ENCODE measurements at places on chromosomes 11 and 22. TPM values are rescaled to one million over a fixed set of nuclear protein-coding genes. Genes with fewer than 3 reads are reported as not detected.

CDC42EP2 gene
- total RNA-seq: 23.0 TPM

OR52B4 gene
- total RNA-seq: not detected

LMO1 gene
- total RNA-seq: 0.46 TPM

FXYD2 gene
- not detected for total RNA-seq

IGLL1 gene
- total RNA-seq: not detected

ATG2A gene
- total RNA-seq: 21.4 TPM

UBE2L3 gene
- total RNA-seq: 62.8 TPM

RAB39A gene
- total RNA-seq: 0.67 TPM

TUB gene
- total RNA-seq: 5.7 TPM

POU2AF2 gene
- not detected for total RNA-seq

TPBGL gene
- total RNA-seq: 0.20 TPM

PRR33 gene
- total RNA-seq: not detected

FAM180B gene
- total RNA-seq: not detected

- no peaks in the 10 kb centered on the region for H3K36me3 ChIP-seq
- no peaks in the 10 kb centered on the region for H3K4me1 ChIP-seq
- H3K27ac ChIP-seq: no peak overlapping the region
- peaks cover 10% of the 10 kb centered on the region for H3K27me3 ChIP-seq
Observed at GRCh38 chr11:83723999-83724398, 437.8 kb upstream of the CCDC90B start.

DNA sequence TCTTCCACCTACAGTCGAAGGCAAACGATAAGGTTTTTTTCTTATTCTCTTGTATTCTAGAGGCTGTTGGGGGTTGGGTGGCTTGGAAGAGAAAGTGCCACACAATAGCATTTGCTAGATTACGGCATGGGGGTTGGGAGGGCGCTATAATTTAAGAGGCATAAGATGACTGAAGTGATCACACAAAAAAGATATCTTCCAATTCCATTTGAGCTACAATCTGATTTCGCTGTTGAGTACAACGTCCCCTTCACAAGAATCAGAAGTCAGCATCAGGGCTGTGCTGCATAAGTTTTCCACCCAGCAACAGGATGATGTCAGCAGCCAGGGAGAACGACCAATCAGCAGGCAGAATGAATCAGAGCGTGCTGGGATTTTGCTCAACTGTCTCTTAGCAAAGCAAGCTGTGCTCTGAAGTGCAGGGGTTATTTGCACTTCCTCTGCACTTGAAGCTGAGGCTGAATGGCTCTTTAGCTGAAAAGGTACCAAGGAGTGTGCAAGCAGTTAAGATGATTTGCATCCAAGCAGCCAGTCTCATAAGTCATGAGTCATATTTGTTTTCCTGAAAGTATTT is 23.2 kb upstream of the SESN3 start:
- H3K27me3 ChIP-seq: peaks cover 6% of the 10 kb centered on the region
- no peaks in the 10 kb centered on the region for H3K36me3 ChIP-seq
- peak overlapping the region; percentile 57 for H3K4me3 ChIP-seq
- DNase-seq: peak; percentile 88

GRCh38 chr11:113849713-113850112 is 25.7 kb downstream of the USP28 start:
- no peaks in the 10 kb centered on the region for H3K27me3 ChIP-seq
- no peaks in the 10 kb centered on the region for H3K4me1 ChIP-seq
- no peaks in the 10 kb centered on the region for H3K36me3 ChIP-seq
- DNase-seq: no peak

- H3K27me3 ChIP-seq: no peaks in the 10 kb centered on the region
- H3K36me3 ChIP-seq: no peaks in the 10 kb centered on the region
- no peak for DNase-seq
- H3K27ac ChIP-seq: no peak overlapping the region
Observed at GRCh38 chr22:46539169-46539568, 1.7 kb upstream of the CELSR1 start.

DNA sequence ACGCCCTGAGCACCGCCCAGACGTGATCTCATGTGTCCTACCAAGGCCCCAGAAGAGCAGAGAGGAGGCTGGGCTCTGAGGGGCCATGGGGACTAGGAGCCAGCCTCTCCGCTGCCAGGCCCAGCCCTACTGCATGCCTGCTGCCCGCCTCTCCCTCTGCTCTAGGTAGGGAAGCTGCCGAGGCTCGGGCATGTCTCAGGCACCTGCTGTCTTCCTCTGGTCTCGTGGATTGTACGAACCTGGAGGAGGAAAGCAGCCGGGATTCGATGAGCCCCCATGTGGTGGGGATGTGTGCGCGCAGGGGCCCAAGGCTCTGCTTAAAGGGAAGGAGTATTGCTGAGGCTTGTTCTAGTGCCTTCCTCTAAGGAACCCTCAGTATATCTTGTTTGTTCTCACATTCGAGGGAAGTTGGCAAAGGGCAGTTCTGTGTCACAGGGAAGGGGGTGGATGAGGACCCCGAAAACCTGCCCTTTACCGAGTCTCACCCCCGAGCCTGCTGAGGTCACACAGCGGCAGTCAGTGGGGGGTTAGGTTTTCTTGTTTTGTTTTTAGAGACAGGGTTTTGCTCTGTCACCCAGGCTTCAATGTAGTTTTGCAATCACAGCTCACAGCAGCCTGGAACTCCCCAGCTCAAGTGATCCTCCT is 21.2 kb downstream of the DAGLA start:
- no peak overlapping the region for H3K27ac ChIP-seq
- no peaks in the 10 kb centered on the region for H3K36me3 ChIP-seq
- no peak overlapping the region for H3K4me3 ChIP-seq
- no peaks in the 10 kb centered on the region for H3K27me3 ChIP-seq

- no peak overlapping the region for H3K4me3 ChIP-seq
- no peak overlapping the region for H3K27ac ChIP-seq
- H3K4me1 ChIP-seq: peaks cover 36% of the 10 kb centered on the region
- no peaks in the 10 kb centered on the region for H3K36me3 ChIP-seq
- no peak for DNase-seq
- no peaks in the 10 kb centered on the region for H3K27me3 ChIP-seq
Observed at GRCh38 chr11:9529334-9529650, 44.2 kb upstream of the WEE1 start.

GRCh38 chr11:111718859-111719258 is 47.3 kb downstream of the PPP2R1B start:
- peak overlapping the region; percentile 66 for H3K27ac ChIP-seq
- peaks cover 40% of the 10 kb centered on the region for H3K36me3 ChIP-seq
- peak; percentile 27 for DNase-seq
- H3K4me1 ChIP-seq: peaks cover 18% of the 10 kb centered on the region

- no peak overlapping the region for H3K27ac ChIP-seq
- H3K27me3 ChIP-seq: peaks cover 4% of the 10 kb centered on the region
- H3K4me3 ChIP-seq: no peak overlapping the region
- no peaks in the 10 kb centered on the region for H3K36me3 ChIP-seq
Observed at GRCh38 chr11:1873048-1873812, 18.5 kb downstream of the PRR33 start.

DNA sequence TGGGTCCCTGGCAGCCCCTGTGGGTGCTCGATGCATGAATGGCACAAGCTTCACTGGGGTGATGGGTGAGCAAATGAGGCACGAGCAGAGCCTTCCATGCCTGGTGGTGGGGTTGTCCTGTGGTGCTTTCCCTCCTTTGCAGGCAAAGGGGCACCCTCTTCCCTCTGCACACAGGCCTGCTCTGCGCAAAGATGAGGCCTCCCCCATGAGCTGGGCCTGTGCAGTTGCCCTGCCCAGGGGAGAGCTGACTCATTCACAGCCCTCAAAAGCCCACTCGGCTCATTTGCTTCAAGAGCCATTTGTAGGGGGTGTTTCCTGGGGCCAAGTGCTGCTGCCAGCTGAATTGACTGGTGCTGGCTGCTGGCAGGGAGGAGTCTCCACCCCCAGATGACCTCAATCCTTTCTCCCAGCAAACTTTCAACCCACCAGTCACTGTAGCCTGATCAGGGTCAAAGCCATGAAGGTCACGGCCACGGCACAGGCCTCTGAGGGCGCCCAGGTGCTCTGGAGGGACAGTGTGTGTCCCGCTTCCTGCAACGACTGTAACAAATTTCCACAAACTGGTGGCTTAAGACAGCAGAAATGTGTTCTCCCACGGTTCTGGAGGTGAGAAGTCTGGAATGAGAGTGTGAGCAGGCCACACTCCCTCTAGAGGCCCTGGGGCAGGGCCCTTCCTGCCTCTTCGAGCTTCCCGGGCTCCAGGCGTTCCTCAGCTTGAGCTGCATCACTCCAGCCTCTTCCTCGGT is 48.8 kb upstream of the ANO1 start:
- no peaks in the 10 kb centered on the region for H3K4me1 ChIP-seq
- H3K27me3 ChIP-seq: no peaks in the 10 kb centered on the region
- H3K27ac ChIP-seq: no peak overlapping the region

DNA sequence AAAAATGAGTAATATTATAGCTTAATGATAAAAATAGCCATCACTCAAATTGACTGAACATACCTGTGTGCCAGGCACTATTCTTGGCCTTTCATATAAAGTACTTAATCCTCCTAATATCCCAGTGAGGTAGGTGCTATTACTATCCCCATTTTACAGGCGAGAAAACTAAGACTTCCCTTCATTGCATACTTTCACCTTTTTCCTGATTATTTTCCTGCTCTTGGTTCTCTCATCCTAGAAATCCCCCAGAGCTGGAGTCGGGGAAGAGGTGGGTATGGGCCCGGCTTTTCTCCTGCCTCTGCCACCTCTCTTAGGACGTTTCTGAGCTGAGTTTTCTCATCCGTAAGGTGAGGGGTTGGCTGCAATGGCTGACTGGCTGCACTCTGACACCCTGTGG is 2.2 kb downstream of the NPTXR start:
- H3K36me3 ChIP-seq: no peaks in the 10 kb centered on the region
- H3K27me3 ChIP-seq: peaks cover 12% of the 10 kb centered on the region

DNA sequence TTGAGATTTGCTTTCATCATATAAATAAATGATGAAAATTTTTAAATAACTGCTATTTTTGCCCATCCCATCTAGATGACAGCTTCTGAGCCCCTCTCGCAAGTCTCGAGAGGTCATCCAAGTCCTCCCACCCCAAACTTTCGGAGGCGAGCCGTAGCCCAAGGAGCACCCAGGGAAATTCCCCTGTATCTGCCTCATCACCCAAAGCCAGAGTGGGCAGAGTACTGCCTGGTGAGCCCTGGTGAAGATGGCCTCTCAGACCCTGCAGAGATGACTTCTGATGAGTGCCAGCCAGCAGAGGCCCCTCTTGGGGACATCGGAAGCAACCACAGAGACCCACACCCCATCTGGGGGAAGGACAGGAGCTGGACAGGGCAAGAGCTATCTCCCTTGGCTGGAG is 83.9 kb upstream of the PARVA start:
- peaks cover 17% of the 10 kb centered on the region for H3K36me3 ChIP-seq
- no peak overlapping the region for H3K27ac ChIP-seq

GRCh38 chr22:25672289-25673084 is 69.5 kb upstream of the MYO18B start:
- H3K36me3 ChIP-seq: no peaks in the 10 kb centered on the region
- H3K27me3 ChIP-seq: no peaks in the 10 kb centered on the region
- H3K4me1 ChIP-seq: no peaks in the 10 kb centered on the region
- no peak overlapping the region for H3K27ac ChIP-seq
- no peak for DNase-seq
- no peak overlapping the region for H3K4me3 ChIP-seq

- DNase-seq: no peak
- no peaks in the 10 kb centered on the region for H3K36me3 ChIP-seq
- no peaks in the 10 kb centered on the region for H3K4me1 ChIP-seq
- no peak overlapping the region for H3K27ac ChIP-seq
- H3K27me3 ChIP-seq: peaks cover 4% of the 10 kb centered on the region
Observed at GRCh38 chr11:116257092-116257491, 515.7 kb downstream of the BUD13 start.

Measured in astrocyte (in vitro differentiated cells and primary cell).